A673 (cell line): ENCODE measurements at places on chromosomes 2 and 18. TPM values are rescaled to one million over a fixed set of nuclear protein-coding genes. Genes with fewer than 3 reads are reported as not detected.

GRCh38 chr18:44171301-44171700 lies 509.4 kb upstream of the SETBP1 start:
- H3K27ac ChIP-seq = no peak overlapping the region
- H3K4me3 ChIP-seq = no peak overlapping the region
- H3K4me1 ChIP-seq = no peaks in the 10 kb centered on the region
- no peaks in the 10 kb centered on the region for H3K36me3 ChIP-seq

- H3K4me1 ChIP-seq = no peaks in the 10 kb centered on the region
- H3K27me3 ChIP-seq = peaks cover 2% of the 10 kb centered on the region
- H3K36me3 ChIP-seq = no peaks in the 10 kb centered on the region
- no peak overlapping the region for H3K27ac ChIP-seq
These were observed 20.5 kb downstream of the DAPL1 start for GRCh38 chr2:158815658-158816057.

GRCh38 chr2:79713131-79713785 lies 200.4 kb downstream of the CTNNA2 start:
- no peak overlapping the region for H3K27ac ChIP-seq
- DNase-seq = no peak
- H3K4me1 ChIP-seq = no peaks in the 10 kb centered on the region
- H3K4me3 ChIP-seq = no peak overlapping the region

DNA sequence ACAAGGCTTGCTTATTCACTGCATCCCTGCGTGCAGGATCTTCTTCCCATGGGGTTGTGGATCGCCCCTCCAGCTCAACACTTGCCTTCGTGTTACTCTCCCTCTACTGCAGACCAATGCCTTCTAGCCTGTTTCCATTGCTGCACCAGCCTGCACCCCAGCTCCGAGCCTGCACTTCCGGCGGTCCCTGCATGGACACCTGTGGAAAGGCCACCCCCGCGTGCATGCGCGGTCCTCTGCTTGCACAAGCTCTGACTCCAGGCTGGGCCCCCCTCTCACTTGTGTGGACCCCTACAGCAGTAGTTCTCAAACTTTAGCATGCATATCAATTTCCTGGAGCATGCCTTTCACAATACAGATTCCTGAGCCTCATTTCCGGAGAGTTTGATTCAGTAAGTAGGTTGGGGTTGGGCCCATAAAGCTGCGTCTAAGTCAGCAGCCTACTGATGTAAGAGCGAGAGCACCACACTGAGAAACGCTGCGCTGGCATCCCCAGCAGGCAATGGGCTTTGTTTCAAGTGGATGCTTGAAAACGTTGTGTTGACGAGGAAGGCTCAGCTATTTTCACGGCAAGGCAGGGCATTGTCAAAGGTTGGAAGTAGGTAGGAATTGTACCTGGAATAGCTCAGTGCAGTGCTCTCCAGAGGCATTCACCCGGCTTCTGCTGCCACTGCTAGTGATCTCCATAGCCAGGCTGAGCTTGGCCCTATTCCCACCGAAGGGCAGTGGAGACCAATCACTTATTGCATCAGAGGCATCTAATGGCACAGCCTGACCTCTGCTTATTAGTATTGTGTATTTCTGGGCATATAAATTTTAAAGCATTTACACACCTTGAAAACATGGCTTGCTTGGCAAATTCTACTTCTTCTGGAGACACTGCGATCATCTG lies 32.6 kb downstream of the CREG2 start:
- H3K27ac ChIP-seq = no peak overlapping the region
- H3K36me3 ChIP-seq = no peaks in the 10 kb centered on the region
- DNase-seq = no peak
- H3K4me3 ChIP-seq = no peak overlapping the region
- no peaks in the 10 kb centered on the region for H3K27me3 ChIP-seq

DNA sequence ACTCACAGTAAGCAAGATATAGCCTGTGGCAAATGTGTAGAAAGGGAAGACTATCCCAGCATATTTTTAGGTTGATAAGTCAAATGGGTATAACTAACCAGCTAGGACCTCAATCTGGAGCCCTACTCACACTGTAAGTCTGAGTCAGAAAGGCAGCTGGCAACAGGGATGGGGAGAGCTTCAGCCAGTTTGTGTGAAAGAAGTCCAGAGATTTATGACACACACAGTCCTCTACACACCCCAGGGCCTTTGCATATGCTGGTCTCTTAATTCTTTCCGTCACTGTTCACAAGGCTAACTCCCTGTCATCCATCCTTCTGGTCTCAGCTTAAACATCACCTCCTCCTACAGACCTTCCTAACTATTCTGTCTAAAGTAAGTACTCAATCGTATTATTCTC lies 5.9 kb upstream of the TCF4 start:
- no peak for DNase-seq
- no peaks in the 10 kb centered on the region for H3K36me3 ChIP-seq
- H3K4me1 ChIP-seq = peaks cover 4% of the 10 kb centered on the region
- no peak overlapping the region for H3K4me3 ChIP-seq
- H3K27me3 ChIP-seq = no peaks in the 10 kb centered on the region

GRCh38 chr2:241496003-241496707 lies 12.2 kb downstream of the STK25 start:
- no peak for DNase-seq
- no peak overlapping the region for H3K27ac ChIP-seq
- no peak overlapping the region for H3K4me3 ChIP-seq
- H3K4me1 ChIP-seq = peaks cover 19% of the 10 kb centered on the region

DNA sequence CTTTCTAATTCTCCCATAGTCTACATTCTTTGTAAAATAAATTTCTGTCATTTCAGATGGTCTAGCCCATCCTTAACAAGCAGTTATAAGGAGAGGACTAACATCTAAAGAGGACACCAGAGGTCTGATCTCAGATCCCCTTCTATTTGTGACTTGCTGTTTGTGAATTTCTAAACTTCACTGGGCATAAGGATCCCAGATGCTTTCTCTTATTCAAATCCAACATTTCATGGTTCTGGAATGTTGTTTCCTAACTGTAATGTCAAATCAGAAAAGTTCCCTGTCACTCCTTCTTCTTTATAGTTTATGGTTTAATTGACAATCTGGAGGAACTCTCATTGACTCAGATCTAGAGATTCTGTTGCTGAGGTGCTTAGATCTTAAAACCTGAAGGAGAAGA lies 430.2 kb downstream of the MEIS1 start:
- no peaks in the 10 kb centered on the region for H3K36me3 ChIP-seq
- no peak for DNase-seq
- H3K4me3 ChIP-seq = no peak overlapping the region

- DNase-seq = no peak
- peaks cover 11% of the 10 kb centered on the region for H3K4me1 ChIP-seq
- no peaks in the 10 kb centered on the region for H3K36me3 ChIP-seq
- H3K27me3 ChIP-seq = no peaks in the 10 kb centered on the region
- no peak overlapping the region for H3K27ac ChIP-seq
- H3K4me3 ChIP-seq = no peak overlapping the region
These were observed 136.1 kb downstream of the ZFP36L2 start for GRCh38 chr2:43090317-43090716.

DNA sequence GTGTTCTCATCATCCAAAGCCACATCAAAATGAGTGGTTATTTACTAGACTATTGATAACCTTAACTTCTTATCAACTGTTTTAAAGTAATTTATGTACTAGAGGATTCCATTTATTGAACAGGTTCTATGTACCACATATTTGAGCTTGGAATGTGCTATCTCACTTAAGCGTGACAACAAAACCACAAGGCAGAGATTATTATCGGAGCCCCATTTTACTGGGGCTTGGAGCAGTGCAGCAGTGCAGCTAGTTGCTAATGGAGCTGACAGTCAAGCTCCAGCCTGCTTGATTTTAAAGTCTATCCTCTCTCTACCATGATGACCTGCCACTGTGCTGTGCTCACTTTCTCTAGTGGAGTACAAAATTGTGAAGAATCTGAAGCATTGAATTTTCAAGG lies 24.6 kb downstream of the GCG start:
- DNase-seq = no peak
- H3K4me1 ChIP-seq = no peaks in the 10 kb centered on the region
- no peak overlapping the region for H3K27ac ChIP-seq
- no peaks in the 10 kb centered on the region for H3K36me3 ChIP-seq
- no peak overlapping the region for H3K4me3 ChIP-seq

- H3K4me1 ChIP-seq = no peaks in the 10 kb centered on the region
- no peak for DNase-seq
- H3K36me3 ChIP-seq = no peaks in the 10 kb centered on the region
- peaks cover 3% of the 10 kb centered on the region for H3K27me3 ChIP-seq
These were observed 327.0 kb downstream of the ZNF516 start for GRCh38 chr18:76167845-76168621.

DNA sequence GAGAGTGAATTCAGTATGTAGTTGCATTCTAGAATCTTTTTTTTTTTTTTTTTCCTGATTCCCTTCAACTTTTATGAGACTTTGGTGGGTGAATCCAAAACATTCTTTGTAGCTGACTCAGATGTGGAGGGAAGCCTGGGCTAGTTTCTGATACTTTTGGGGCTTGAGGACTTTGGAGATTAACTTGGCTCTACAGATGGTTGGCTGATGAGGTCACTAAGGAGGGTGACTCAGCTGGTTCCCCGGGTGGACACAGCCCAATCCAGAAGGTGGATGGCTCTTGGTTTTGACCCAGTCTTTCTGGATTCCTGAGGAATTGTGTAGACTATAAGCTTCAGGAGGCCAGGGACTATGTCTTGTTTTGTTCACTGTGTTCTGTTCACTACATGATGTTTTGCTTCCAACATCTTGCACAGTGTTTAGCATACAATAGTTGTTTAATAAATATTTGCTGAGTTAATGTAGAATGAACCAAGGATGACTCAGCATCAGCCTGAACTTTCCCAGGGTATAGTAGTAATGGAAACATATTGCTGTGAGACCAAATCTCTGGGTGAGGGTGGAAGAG lies 30.5 kb downstream of the LAMA3 start:
- DNase-seq = peak; percentile 72
- no peak overlapping the region for H3K27ac ChIP-seq
- peaks cover 9% of the 10 kb centered on the region for H3K4me1 ChIP-seq
- H3K36me3 ChIP-seq = no peaks in the 10 kb centered on the region
- no peak overlapping the region for H3K4me3 ChIP-seq

GRCh38 chr2:239189711-239190131 lies 211.1 kb downstream of the HDAC4 start:
- H3K27ac ChIP-seq = no peak overlapping the region
- peaks cover 8% of the 10 kb centered on the region for H3K36me3 ChIP-seq
- DNase-seq = no peak
- H3K4me3 ChIP-seq = no peak overlapping the region

DNA sequence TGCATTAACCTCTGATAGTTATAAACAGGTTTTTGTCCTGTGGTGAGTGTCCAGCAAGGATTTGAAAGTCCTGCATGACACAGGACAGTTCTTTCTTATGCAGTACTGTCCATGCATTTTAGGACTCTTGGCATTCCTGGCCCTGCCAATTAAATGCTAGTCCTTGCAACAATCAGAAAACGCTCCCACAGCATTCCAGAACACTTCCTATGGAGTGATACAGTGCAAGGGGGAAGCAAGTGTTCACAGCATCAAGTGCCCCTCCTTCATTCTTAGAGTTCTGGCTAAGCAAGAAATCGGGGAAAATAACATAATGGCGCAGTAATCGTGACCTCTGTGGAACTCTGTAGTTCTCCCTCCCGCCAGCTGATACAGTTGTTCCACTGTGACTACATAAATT lies 62.9 kb downstream of the ARHGAP28 start:
- H3K36me3 ChIP-seq = no peaks in the 10 kb centered on the region
- no peak overlapping the region for H3K27ac ChIP-seq
- H3K4me3 ChIP-seq = no peak overlapping the region
- no peaks in the 10 kb centered on the region for H3K27me3 ChIP-seq
- no peak for DNase-seq

- DNase-seq = no peak
- no peaks in the 10 kb centered on the region for H3K4me1 ChIP-seq
- H3K36me3 ChIP-seq = no peaks in the 10 kb centered on the region
- H3K27me3 ChIP-seq = no peaks in the 10 kb centered on the region
- no peak overlapping the region for H3K4me3 ChIP-seq
These were observed 43.3 kb downstream of the OSBPL1A start for GRCh38 chr18:24354278-24354677.

GRCh38 chr2:96260387-96261260 lies 5.2 kb downstream of the TMEM127 start:
- H3K4me1 ChIP-seq = no peaks in the 10 kb centered on the region
- DNase-seq = no peak
- H3K27ac ChIP-seq = peak overlapping the region; percentile 13
- H3K27me3 ChIP-seq = no peaks in the 10 kb centered on the region

DNA sequence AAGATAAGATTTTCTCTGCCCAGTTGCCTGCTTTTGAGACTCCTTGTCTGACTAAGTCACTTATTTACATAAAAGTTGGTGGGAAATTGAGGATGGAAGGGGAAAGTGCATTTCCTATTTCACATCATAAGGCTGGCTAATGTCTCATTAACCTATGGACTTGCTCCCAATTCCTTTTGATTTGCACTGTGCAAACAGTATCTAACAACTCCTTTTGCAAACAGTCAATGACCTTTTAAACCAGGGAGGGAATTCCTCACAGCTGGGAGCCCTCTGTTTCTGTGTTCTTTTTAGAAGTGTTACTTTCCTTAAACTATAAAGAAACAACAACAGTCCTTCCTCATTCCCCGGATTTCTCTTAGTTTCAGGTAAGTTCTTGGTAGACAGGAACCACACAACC lies 272.8 kb downstream of the RND3 start:
- no peaks in the 10 kb centered on the region for H3K4me1 ChIP-seq
- H3K36me3 ChIP-seq = no peaks in the 10 kb centered on the region
- H3K4me3 ChIP-seq = no peak overlapping the region
- H3K27ac ChIP-seq = no peak overlapping the region
- no peak for DNase-seq
- no peaks in the 10 kb centered on the region for H3K27me3 ChIP-seq

GRCh38 chr18:43827311-43827710 lies 550.0 kb upstream of the SYT4 start:
- H3K27me3 ChIP-seq = no peaks in the 10 kb centered on the region
- no peak overlapping the region for H3K4me3 ChIP-seq
- DNase-seq = no peak
- H3K4me1 ChIP-seq = no peaks in the 10 kb centered on the region

DNA sequence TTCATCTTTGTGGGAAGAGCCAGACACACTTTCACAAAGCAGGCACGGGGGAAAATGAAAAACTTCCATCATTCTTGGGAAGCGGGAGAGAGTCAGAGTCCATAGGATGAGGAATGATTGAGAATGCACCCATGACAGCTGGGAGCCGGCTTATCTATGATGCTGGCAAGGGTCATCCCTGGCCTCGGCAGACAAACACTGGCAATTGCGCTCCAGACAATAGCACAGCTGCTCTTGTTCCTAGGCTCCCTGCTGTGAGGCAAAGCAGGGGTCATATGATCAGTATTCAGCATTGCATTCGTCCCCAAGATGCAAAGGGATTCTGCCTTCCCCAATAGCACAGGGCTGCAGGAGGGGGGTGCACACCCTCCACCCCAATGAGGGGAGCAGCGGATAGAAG lies 33.0 kb downstream of the CYRIA start:
- no peak overlapping the region for H3K4me3 ChIP-seq
- peaks cover 40% of the 10 kb centered on the region for H3K36me3 ChIP-seq
- DNase-seq = no peak
- no peaks in the 10 kb centered on the region for H3K27me3 ChIP-seq
- H3K4me1 ChIP-seq = peaks cover 100% of the 10 kb centered on the region

REG3A gene
- not detected in 2 replicates for total RNA-seq

RAB27B gene
- total RNA-seq = 0.04 TPM in 1 of 2 replicates, not detected in the other

OTOS gene
- not detected in 2 replicates for total RNA-seq

SAP130 gene
- total RNA-seq = 40.4 and 44.7 TPM in 2 replicates

STPG4 gene
- 0.37 and 0.75 TPM in 2 replicates for total RNA-seq

CACNB4 gene
- total RNA-seq = 0.19 TPM in 1 of 2 replicates, not detected in the other

DNAJC10 gene
- 101 and 106 TPM in 2 replicates for total RNA-seq

ST8SIA5 gene
- 17.9 and 24.8 TPM in 2 replicates for total RNA-seq

CCDC74B gene
- 3.8 and 6.3 TPM in 2 replicates for total RNA-seq

ATG9A gene
- total RNA-seq = 50.0 and 55.6 TPM in 2 replicates
